ENCODE measurements at places on chromosomes 4 and X.

DNA sequence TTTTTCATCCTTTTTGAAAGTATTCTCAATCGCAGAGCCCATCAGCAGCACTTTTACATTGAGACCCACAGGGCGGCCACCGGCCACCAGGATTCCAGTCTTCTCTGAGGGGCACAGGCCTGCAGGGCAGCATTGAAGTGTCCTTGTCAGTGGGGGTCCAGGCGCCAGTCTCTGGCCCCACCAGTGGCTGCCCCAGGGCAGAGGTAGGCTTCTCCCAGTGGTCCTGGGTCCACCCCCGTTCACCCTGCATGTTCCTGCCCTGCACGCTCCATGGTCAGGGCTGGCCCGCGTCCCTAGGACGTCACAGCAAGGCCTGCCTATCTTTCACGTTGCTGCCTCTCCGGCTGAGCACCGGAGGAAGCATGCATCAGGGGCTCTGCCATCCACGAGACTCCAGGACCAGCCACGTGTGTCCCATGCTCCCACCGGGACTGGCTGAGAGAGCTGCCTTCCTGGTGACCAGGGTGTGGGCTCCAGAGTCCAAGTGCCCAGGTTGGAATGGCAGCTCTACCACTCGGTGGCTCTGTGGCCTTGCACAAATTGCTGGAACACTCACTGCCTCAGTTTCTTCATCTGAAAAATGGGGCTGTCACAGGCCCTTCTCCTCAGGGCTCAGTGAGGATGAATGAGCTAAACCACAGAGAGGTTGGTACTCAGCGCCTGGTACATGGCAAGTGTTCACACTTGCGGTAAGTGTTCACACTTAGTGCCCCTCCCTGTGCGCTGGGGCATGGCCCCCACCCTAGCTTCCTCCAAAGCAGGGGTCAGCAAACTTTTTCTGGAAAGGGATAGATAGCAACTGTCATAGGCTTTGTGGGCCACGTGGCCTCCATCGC lies 30.7 kb upstream of the JAKMIP1 start:
- no peak for DNase-seq

GRCh38 chrX:68749426-68749825 lies 79.4 kb upstream of the EFNB1 start:
- no peak for DNase-seq

DNA sequence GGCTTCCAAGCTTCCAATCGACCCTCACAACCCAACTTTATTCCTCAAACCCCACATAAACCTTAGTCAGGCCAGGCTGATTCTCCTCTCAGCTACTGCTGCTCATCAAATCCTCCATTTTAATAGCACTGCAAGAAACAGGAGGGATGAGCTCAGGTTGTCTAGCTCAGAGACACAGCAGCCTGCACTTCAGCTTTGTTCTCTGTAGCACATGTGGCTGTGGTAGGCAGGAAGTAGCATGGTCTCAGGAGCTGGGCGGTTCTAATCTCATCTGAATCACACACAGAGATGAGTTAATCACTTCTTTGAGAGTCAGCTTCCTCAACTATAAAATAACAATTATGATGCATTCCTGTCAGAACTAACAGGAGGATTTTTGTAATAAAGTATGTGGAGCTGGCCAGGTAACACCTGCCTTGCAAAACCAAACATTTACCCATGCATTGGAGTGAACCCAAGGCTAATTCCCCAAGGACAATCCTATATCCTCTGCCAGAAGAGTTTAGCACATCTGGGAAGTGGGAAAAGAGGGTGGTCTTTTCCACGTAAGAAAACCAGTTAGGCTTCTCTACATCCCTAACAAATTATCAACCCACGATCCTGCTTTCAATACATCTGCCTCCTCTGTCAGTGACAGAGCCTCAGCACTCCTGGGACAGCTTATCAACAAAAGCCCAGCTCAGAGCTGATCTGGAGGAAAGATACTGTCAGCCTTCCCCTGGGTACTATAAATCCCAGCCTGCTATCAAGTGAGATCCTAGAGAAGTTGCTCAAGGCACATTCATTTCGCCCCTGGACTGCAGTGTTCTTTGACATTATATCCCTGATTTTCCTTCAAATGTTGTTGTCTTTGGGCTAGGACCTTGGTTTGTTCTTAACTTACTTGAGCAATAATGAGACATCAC lies 32.8 kb downstream of the ELOVL6 start:
- DNase-seq, result peak; percentile 36

GRCh38 chr4:12889054-12889453 lies 595.1 kb downstream of the RAB28 start:
- no peak for DNase-seq

DNA sequence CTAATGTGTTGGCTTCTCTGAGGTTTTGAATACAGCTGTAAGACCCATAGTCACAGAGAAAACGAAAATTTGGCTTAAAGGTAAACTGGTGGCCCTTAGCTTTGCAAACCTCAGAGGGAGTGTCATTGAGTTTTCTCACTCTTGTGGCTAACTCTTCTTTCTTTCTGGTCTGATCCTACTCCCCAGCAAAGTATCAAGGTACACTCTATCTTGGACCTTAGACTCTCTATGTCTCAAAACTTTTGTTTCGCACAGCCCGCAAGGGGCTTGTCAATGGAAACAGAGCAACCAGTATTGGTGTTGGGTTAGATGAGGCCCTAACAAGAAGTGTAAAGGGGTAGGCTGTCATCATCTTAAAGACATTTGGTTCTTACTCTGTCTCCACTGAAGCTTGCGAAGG lies 19.8 kb downstream of the APOO start:
- no peak for DNase-seq

GRCh38 chrX:148620023-148620422 lies 119.6 kb downstream of the AFF2 start:
- DNase-seq, result no peak

DNA sequence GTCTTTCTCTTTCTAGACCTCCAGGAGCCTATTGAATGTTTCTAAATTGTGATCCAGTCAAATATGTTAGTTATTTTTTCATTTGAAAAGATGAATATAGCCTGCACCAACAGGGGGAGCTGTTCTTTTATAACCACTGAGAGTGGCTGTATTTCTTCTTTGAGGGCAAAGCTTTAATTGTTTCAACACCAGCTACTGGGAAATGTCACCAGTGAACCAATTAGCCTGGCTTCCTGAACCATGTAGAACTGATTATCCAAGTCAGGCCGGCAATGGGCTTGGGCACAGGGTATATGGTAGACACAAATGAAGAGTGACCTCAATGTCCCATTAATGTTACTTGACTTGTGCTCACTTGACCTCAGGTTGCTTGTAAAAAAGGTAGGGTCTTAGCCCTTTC lies 4.8 kb upstream of the DAPP1 start:
- DNase-seq, result no peak

DNA sequence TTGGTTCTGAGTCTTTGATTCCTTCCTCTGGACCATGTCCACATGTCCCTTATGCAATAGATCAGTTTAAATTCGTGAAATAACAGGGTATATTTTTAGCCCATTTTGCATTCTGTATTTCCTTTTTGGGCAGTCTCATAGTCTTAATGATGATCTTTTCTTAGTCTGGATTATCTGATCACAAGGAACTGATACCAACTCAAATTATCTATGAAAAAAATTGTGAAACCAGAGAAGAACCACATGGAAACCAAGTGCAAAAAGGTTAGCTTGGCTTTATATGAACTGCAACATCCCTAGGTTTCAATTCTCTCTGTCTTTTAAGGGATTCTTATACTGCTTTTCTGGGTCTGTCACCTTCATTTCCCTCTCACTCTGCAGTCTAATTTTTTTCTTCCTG lies 608.6 kb upstream of the AADAT start:
- DNase-seq, result no peak

- no peak for DNase-seq
Measured at GRCh38 chr4:112083587-112084347, 61.5 kb upstream of the FAM241A start.

GRCh38 chr4:102334624-102335023 lies 10.7 kb downstream of the SLC39A8 start:
- DNase-seq, result no peak

- no peak for DNase-seq
Measured at GRCh38 chr4:2451036-2451520, 17.8 kb upstream of the RNF4 start.

Data from activated T-helper 1 cell treated with Interleukin-2 at 50 U/mL for 16 hours (primary cell).